MM.1S (cell line): ENCODE measurements at places on chromosomes 6 and 20.

DNA sequence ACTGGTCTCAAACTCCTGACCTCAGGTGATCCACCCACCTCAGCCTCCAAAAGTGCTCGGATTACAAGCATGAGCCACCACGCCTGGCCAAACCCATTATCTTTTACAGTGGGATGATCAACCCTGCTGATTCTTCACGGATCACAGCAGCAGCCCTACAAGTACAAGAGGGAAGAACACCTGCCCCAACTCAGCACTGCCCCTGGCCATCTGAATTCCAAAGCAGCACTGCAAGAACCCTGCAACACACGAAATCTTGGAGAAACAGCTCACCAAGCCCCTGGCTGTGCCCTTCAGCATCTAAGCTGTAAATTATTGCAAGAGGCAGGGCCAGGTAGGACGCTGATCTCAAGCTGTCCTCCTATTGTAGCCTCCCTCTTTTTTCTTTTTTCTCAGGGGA is 54.5 kb upstream of the MC3R start:
- DNase-seq, result no peak

DNA sequence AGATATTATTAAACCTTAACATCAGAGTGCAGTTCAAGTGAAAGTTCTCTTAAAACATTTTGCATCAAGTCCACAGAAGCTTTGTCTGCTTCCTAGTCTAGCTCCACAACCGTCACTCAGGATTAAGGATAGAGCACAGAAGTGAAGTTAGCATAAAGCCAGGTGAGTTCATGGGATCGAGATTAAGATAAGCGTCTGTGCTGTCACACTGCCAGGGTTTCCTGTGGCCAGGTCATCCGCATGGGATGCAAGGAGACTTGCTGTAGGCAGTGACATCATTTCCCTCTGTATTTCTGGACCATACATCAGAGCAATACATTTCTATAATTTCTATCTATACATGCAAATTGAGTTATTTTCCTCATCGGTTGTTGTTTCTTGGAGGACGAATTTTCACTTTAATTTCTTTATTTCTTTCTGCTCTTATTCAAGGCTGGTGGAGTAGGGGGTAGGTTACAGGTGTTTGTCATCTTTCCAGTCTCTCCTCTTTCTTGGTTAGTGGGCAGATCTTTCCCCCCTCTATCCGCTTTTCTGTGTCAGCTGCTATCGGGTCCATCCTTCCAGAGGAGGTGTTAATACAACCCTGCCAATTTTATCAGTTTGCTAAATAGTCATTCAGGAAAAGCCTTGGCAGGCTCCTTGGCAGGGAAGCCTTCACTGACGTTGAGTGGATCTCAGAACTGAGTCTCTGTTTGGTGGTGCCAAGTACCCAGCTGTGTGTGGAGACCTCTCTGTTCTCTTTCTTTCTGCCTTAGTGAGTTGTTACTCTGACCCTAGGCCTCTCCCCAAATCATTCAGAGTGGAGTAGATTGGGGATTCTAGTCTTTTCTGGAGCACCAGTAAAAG is 307.6 kb upstream of the MAP3K7 start:
- no peak for DNase-seq

- DNase-seq, result no peak
Measured at GRCh38 chr6:148709577-148709976, 37.3 kb upstream of the UST start.

GRCh38 chr20:53227523-53227922 is 255.4 kb downstream of the TSHZ2 start:
- DNase-seq, result no peak

GRCh38 chr6:136161950-136162349 is 88.2 kb downstream of the MTFR2 start:
- no peak for DNase-seq

GRCh38 chr6:148747145-148747470 is 278 bp downstream of the UST start:
- no peak for DNase-seq

DNA sequence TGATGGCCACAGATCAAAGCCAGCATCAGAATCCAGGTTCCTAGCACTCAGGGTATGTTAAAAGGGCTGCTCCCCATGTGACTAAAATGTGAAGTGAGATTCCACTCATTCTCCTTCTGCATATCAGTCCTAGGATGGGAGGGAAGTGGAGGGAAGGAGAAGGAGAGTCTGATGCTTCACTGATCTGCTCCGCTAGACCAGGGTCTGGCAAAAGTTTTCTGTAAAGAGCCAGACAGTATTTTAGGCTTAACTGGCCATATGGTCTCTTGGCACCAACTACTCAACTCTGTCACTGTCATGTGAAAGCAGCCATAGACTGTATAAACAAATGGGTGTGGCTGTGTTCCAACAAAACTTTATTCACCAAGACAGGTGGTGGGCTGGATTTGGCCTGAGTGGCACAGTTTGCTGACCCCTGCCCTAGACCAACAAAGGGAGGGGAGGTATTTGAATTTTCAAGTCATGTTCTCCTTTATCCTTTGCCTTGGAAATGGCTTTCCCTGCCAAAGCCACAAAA is 22.6 kb downstream of the GHRH start:
- no peak for DNase-seq

- DNase-seq, result no peak
Measured at GRCh38 chr6:154715446-154715845, 17.8 kb upstream of the SCAF8 start.

DNA sequence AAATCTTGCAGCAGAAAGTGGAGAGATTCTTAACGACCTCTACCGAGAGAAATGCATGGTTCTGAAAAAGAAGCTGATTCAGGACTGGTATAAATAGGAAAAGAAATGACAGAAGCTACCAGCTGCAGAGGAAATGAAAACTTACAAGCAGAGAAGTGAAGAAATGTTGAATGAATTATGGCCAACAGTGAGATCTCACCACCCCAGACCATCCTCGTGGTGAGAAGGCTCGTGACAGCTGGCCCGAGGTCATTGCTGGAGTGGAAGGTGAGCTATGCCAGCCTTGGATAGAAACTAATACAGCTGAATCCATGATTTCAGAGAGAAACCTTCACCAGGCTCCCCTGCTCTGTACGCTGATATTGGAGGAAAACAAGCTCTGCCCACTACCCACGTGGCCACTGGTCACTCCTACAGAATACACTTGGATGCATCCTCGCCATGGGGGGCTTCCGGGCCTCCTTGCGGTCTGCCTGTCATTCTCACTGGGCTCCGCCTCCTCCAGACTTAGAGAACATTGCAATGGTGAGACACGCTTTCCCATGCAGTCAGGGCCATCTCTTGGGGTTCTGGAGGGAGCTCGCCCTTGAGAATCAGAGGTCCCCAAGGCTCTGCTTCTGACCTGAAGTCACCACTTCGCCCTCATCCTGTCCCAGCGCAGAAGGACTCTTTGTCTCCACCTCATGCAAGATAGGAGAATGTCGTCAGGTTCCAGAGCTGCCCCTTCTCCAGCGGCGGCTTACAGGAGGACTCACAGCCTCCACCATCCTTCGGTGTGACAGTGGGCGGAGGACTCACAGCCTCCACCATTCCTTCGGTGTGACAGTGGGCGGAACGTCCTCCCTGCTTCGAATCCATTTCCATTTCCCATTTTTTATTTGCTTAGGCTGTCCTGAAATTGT is 10.6 kb upstream of the TUBB2B start:
- DNase-seq, result peak; percentile 75

GRCh38 chr6:114364301-114364700 is 21.5 kb upstream of the HS3ST5 start:
- no peak for DNase-seq

DNA sequence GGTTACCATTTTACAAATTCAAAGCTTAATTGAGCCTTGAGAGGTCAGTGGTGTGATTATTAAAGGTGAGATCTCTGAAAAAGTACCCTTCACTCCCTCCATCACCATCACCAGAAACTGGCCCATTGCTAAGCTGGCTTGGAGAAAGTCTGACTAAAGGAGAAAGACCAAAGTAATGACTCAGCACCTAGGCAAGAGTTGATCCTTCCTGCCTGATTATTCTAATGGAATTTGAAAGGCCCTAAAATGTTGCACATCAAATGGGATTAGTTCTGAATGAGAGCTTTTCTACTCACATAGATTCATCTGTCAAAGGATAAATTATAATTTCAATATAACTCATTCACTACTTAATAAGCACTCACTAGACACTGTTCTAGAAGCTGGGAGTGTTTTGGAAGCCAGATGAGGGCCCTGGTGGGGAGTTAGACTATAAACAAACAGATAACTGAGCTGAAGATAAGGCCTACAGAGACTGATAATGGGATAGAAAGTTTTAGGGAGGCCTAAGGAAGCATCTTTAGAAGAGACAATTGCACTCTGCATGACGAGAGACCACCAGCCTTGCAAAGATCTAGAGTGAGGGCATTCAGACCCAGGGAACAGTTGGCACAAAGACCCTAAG is 366.7 kb downstream of the SYNE1 start:
- no peak for DNase-seq

- DNase-seq, result no peak
Measured at GRCh38 chr6:4176907-4177306, 41.5 kb upstream of the ECI2 start.

DNA sequence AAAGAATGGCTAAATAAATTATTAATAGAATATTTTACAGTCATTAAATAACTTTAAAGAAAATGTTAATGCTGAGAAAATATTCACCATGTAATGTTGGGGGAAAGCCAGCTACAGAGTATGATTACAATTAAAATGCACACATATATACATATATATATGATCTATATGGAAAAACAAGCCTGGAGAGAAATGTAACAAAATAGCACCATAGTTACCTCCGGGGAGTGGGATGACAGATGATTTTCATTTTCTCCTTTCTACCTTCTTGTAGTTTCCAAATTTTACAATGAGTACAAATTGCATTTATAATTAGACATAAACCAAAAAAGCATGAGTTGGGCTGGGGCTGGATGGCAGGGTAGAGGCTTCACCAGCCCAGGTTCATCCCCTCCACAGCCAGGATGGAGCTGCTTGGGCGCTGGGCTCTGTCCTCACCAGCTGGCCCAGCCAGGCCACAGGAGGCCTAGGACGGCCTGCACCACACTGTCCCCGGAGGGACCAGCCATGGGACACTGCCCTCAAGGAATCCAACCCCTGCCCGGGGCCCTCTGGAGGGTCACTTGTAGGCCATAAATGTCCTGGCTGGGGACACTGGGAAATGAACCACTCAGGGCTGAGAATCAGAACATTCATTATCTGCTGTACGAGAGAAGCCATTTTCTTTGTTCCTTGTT is 10.3 kb downstream of the C20orf203 start:
- no peak for DNase-seq

- DNase-seq, result no peak
Measured at GRCh38 chr20:22428051-22428450, 156.3 kb downstream of the FOXA2 start.

GRCh38 chr6:142400495-142400894 is 98.7 kb downstream of the ADGRG6 start:
- no peak for DNase-seq

- DNase-seq, result no peak
Measured at GRCh38 chr20:9227896-9228615, 159.2 kb downstream of the PLCB4 start.

GRCh38 chr6:44559486-44560270 is 172.2 kb downstream of the CDC5L start:
- DNase-seq, result no peak

- DNase-seq, result no peak
Measured at GRCh38 chr20:1660246-1660645, 2.7 kb upstream of the SIRPG start.

DNA sequence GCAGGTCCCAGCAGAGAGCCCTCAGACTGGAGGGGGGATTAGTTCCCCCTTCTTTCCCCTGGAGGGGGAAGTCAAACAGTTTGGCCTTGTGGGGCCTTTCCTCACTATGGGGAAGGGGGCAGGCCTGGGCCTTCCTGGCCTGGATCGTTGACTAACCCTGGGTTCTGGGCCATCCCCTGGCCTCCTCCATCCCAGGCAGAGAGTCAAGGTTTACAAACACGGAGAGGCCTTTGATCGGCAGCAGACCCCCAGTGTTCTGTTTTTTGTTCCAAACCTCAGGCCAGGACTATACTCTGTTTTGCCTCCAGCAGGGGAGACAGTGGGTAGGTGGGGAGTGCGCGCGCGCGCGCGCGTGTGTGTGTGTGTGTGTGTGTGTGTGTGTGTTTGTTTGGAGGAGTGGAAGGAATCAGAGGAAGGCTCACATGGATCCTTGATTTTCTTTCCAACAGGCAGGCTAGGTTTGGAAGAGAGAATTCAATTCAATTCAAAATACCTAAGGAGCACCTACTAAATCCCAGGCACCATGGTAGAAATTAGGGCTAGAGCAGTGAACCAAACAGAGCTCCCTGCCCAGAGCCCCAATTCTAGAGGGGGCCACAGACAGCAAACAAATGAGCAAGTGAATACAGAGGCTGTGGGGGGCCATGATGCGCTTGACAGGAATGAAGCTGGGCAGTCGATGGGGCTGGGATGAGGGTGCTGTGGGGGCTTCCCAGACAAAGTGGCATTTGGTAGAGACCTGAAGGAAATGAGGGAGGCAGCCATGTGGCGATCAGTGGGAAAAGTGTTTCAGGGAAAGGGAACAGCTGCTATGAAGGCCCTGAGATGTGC is 14.8 kb downstream of the TP53RK start:
- DNase-seq, result no peak

- no peak for DNase-seq
Measured at GRCh38 chr6:53648184-53648943, 17.2 kb downstream of the KLHL31 start.

DNA sequence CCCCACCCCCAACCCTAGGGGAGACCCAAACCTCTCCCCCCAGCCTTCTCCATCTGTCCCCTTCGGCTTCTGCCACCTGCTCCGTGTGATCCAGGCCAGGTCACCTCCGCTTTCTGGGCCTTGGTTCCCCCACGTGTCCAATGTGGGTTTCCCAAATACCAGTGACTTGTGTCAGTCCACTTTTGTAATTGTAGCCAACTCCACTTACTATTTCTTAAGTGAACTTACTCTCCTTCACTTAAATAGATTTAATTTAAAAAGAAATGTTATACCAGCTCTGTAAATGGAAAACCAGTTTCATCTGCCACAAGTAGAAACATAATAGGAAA is 10.0 kb upstream of the FAM110A start:
- no peak for DNase-seq

DNA sequence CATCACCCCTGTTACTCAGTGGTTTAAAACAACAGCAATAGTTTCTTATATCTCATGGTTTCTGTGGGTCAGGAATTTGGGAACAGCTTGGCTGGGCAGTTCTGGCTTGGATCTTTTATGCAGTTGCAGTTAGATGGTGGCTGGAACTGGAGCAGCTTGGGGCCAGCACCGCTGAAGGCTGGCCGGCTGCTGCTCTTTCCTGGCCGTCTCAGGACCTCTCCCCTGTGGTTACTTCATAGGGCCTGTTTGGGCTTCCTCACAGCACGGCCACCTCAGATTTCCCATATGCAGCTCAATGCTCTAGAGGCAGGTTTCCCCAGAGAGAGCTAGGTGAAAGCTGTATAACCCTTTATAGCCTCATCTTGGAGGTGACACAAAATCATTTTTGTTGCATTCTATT is 15.6 kb downstream of the PKIG start:
- no peak for DNase-seq

GRCh38 chr6:36382976-36383375 is 4.5 kb downstream of the ETV7 start:
- no peak for DNase-seq
